ENCODE measurements at places on chromosomes 11 and 22.

DNA sequence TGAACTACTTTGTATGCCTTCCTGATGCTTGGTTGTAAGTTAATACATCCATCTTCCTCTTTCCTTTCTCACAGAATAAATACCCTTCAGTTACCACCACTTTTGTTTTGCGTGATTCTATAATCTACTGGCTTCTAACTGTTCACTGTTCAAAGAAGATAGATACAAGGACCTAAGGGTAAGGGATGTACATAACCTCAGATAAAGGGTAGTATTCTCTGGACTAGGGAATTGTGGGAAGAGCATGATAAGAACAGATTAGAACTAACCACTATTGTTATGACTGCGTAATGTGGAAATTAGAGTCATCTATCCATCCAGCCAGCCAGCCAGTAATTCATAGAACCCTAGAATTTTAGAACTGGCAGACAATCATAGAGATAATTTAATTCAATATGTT is 36.4 kb downstream of the MAP6 start:
- DNase-seq: no peak

- DNase-seq: no peak
Measured at GRCh38 chr11:65863889-65864705, 3.9 kb downstream of the MUS81 start.

DNA sequence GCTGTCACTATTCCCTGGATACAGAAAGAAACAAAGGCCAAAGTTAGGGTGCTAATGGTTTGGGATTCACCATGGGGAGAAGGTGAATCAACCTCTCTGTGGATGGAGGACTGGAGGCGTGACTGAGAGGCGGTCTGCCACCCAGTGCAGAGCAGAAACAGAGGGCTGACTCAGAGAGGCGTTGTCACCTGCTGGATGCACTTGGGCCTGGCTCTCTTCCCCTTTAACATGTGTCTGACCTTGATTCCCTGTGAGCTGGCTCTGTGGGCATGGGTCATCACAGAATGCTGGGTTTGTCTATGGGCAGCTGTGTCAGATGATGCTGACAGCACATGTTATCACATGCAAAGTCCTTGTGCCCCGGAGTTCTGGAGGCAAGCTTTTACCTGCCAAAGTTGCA is 75.9 kb downstream of the LDLRAD3 start:
- DNase-seq: no peak

DNA sequence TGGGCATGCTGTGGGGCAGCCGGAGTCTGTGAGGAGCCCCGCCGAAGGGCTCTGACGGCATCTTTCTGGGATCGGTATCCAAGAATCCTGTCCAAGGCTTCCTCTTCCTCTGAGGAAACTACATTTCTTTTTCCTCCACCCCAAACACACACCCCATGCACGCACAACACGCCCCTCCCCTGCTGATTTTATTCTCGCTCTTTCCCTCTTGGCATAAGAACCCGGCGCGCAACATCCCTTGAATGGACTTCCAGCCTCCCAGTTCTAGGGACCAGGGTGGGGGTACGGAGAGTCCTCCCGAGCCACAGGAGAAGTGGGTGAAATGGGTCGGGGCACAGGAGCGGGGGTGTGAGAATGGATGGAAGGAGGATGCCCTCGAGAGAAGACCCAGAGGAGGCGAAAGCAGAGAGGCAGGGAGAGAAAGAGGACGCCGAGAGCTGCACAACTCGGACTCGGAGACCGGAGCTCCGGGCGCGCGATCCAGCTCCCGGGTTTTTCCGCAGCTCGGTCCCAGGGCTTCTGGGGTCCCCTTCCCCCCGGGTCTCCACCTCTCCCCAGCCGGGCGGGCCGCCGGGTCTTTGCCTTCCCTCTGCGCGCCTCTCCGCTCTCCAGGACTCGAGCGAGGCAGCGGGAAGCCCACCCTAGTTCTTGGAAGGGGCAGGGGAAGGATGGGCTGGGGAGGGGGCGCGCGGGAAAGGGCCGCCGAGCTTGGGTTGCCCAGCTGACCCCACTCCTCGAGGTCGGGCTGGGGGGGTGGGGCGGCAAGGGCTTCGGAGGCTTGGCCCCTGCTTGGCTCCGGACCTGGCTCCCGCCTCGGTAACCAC is 1.5 kb upstream of the LARGE1 start:
- peak; percentile 7 for DNase-seq

- DNase-seq: no peak
Measured at GRCh38 chr11:57646194-57646798, 3.4 kb downstream of the YPEL4 start.

- no peak for DNase-seq
Measured at GRCh38 chr11:38160433-38160832, 1562.4 kb upstream of the RAG2 start.

GRCh38 chr22:42655693-42656092 is 6.5 kb upstream of the CYB5R3 start:
- DNase-seq: no peak

- DNase-seq: no peak
Measured at GRCh38 chr11:469684-470560, 19.8 kb downstream of the PTDSS2 start.

DNA sequence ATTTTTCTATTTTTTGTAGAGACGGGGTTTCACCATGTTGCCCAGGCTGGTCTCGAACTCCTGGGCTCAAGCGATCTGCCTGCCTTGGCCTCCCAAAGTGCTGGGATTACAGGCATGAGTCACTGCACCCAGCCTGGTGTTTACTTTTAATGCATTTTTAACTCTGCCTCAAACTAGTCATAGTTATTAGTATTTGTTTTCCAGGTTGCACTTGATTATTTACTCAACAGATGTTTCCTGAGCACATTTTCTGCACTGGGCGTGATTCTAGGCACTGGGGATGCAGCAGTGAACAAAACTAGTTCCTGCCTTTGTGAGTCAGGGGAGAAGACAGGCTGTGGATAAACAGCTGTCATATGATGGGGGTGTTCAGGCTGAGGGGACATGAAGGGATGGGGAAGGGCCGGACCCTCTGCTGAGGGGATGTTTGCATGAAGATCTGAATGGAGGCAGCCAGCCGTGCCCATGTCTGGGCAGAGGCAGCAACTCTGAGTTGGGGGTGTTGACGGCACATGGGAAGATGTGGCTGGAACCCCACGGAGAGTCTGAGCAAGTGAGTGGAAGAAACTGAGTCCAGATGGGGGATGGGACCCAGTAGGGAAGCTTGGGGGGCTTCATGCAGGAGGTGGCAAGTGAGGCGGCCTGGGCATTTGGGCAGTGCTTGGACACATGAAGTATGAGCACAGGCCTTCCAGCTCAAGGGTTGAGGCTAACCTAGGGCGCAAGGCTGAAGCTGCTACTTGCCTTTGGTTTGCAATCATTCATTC is 34.4 kb downstream of the MPPED1 start:
- DNase-seq: no peak

DNA sequence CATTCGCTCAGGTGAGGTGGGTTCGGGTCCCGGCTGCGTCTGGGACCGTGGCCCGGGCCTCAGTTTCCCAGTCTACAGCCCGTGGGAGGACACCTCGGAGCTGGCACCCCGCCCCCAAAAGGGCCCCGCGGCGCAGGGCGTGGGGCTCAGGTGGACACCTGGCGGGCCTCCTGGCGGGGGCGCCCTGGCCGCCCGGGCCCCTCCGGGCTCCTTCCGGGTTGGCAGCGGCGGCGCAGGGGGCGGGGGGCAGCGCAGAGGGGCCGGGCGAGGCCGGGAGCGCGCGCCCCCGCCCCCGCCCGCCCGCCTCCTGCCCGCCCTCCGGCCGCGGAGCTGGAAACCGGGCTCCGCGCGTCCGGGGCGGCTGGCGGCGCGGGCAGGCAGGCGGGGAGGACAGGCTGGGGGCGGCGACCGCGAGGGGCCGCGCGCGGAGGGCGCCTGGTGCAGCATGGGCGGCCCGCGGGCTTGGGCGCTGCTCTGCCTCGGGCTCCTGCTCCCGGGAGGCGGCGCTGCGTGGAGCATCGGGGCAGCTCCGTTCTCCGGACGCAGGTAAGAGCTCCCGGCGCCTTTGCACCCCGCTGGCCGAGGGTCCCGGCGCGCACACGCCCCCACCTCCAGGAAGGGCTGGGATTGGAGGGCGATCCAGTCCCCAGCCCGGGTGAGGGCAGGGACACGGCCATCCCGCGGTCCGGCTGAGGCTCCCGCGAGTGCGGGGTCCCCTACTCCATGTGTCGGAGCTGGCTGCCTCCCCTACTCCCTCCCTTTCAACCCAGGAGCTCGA is at the start of gene EMID1:
EMID1 (plus strand) TSS at position 303 of the 778 bp plus-strand sequence; CDS start at position 446, 143 bp downstream.
- peak; percentile 12 for DNase-seq

GRCh38 chr22:28142361-28142961 is 223.4 kb upstream of the PITPNB start:
- DNase-seq: no peak

DNA sequence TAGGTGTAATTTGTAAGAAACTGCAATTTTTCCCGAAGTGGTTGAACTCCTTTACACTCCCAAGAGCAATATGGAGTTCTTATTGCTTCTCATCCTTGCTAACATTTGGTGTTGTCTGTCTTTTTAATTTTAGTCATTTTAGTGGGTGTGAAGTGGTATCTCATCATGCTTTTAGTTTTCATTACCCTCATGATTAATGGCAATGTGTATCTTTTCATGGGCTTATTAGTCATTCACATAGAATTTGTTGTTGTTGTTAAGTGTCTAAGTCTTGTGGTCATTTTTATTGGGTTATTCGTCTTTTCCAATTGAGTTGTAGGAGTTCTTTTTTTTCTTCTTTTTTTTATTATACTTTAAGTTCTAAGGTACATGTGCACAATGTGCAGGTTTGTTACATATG is 238.3 kb upstream of the SESN3 start:
- DNase-seq: no peak

GRCh38 chr22:27223317-27224177 is 566.2 kb downstream of the MIAT start:
- no peak for DNase-seq

- DNase-seq: no peak
Measured at GRCh38 chr11:112744041-112744440, 217.2 kb upstream of the NCAM1 start.

- DNase-seq: no peak
Measured at GRCh38 chr11:116644201-116644940, 128.4 kb downstream of the BUD13 start.

- DNase-seq: no peak
Measured at GRCh38 chr22:43823353-43823908, 11.3 kb upstream of the EFCAB6 start.

- no peak for DNase-seq
Measured at GRCh38 chr11:91630916-91631673, 593.5 kb upstream of the FAT3 start.

DNA sequence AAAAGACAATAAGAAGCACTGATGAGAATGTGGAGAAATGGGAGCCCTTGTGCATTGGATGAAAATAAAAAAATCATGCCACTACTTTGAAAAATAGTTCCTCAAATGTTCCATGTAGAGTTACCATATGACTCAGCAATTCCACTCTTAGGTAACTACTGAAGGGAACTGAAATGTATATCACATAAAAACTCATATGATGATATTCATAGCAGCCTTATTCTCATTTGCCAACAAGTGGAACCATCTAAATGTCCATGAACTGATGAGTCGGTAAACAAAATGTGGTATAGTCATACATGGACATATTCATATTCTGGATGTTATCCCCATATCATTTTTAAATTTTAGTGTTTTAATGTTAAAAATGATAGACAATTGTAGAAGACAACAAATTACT is 3.5 kb downstream of the KRTAP5-9 start:
- DNase-seq: no peak

GRCh38 chr11:117973503-117973860 is 12.7 kb upstream of the IL10RA start:
- DNase-seq: no peak

- no peak for DNase-seq
Measured at GRCh38 chr11:44628730-44629700, 63.6 kb downstream of the CD82 start.

- no peak for DNase-seq
Measured at GRCh38 chr22:36220451-36220921, 18.8 kb downstream of the APOL2 start.

- DNase-seq: no peak
Measured at GRCh38 chr11:76008474-76008873, 193.5 kb downstream of the UVRAG start.

DNA sequence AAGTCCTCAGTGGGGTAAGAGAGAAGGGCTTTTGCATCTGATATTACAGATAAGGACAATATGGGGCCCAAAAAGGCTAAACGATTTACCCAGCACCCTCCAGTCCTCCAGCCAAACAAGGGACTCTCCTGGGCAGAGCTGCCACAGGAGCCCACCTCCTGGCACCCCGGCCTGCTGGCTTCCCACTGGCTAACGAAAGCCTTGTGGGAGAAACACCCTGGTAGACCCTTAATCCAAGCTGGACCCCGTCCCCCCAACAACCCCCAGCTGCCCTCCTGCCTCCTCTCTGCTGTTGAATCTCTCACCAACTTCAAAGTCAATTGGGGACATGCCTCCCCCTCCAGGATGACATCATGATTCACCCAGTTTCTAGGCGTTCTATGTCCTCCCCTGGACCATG is 10.8 kb downstream of the C1QTNF6 start:
- no peak for DNase-seq

GRCh38 chr22:21889251-21889990 is 22.0 kb upstream of the MAPK1 start:
- no peak for DNase-seq

DNA sequence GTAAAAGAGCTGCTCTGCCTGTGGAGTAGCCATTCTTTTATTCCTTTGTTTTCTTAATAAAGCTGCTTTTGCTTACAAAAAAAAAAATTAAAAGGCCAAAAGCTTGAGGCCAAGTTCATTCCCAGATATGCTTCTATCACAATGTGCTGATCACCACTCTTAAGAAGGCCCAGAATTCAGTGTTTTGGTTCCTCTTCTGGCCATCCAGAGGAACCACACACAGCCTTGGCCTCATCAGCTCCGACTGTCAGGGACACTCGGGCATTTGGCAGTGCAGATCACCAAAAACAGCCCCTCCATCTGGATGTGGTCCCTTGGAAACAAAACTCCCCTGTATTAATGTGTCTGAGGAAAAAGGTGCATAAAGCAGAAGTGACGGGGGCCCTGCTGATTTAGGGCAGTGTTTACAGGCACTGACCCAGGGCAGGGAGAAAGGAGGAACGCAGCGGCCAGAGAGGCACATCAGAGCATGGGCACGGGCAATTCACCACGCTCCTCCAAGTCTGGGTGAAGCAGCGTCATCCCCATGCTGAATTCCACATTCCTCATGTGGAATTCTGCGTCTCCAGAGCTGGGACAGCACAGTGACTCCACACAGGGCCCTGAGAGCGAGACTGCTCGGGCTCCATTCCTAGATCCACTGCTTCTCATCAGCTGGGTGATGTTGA is 17.7 kb downstream of the POLDIP3 start:
- no peak for DNase-seq

DNA sequence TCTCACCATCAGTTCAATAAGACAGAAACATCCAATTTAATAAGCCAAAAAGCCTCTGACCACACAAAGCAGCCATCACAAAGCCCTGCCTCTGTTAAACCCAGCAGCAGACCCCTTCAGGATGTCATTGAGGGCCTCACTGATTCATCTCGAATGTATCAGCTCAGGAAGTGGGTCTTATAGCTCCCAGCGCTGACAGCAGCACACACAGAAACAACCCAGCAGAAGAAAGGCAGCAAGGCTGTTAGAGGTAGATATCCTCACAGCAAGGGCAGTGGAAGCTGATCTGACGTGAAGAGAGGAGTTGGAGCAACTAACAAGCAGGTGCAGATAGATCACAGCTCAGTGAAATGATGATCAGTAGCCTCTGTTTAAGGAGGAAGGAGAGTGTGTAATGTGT is 86.2 kb upstream of the NCAM1 start:
- no peak for DNase-seq

GRCh38 chr22:50578776-50579310 is 616 bp upstream of the CPT1B start:
- no peak for DNase-seq
